ENCODE measurements at places on chromosomes 6 and 20. TPM values are rescaled to one million over a fixed set of nuclear protein-coding genes. Genes with fewer than 3 reads are reported as not detected.

DNA sequence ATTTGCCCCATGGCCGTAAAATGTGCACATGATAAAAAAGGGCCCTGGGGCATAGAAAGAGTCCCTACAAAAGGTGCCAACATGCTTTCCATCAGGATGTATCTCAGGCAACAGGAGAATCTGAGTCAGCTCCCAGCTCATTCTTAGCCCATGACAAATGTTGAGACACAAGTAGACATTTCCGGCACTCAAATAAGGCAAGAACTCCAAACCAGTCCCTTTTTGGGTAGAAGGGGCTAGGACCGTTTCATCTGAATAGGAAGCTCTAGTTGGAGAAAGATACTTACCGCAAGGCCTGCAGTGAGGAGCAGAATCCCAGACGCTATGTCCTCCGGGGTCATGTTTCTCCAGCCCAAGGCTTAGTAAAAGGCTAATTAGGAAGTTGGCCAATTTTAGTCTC, 261.0 kb upstream of the RIN2 start:
- no peak for DNase-seq

DNA sequence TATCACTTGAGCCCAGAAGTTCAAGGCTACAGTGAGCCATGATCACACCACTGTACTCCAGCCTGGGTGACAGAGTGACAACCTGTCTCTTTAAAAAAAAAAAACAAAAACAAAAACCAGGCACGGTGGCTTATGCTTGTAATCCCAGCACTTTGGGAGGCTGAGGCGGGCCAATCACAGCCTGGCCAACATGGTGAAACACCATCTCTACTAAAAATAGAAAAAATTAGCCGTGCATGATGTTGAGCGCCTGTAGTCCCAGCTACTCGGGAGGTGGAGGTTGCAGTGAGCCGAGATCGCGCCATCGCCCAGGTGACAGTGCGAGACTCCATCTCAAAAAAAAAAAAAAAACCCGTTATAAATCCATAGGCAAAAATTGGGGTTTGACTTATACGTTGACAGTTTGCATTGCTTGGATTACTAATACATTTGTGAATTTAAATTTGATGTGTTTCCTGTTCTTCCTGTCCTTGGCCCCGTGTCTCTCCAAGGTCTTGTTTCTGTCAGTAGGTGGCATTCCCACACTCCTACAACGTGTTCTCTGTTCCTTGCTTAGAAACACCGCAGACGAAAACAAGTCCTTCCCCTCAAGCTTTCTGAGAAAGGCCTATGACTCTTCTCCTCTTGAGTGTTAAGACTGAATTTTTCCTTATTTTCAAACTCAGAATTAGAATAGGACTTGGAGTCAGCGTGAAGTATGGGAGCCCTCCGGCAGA, 147.0 kb downstream of the DTNBP1 start:
- no peak for DNase-seq

GRCh38 chr6:53828966-53829697, 34.3 kb downstream of the LRRC1 start:
- DNase-seq = no peak

ADGB gene
- total RNA-seq = not detected

MAS1L gene
- total RNA-seq = not detected

C6orf58 gene
- not detected for total RNA-seq

SRMS gene
- total RNA-seq = not detected

NKX2-4 gene
- not detected for total RNA-seq

DSP gene
- not detected for total RNA-seq

RHAG gene
- not detected for total RNA-seq
